CD8-positive, alpha-beta T cell (primary cell): ENCODE measurements at places on chromosomes 16 and 17.

GRCh38 chr17:40058186-40058784, 4.1 kb upstream of the MED24 start:
- no peak for DNase-seq

DNA sequence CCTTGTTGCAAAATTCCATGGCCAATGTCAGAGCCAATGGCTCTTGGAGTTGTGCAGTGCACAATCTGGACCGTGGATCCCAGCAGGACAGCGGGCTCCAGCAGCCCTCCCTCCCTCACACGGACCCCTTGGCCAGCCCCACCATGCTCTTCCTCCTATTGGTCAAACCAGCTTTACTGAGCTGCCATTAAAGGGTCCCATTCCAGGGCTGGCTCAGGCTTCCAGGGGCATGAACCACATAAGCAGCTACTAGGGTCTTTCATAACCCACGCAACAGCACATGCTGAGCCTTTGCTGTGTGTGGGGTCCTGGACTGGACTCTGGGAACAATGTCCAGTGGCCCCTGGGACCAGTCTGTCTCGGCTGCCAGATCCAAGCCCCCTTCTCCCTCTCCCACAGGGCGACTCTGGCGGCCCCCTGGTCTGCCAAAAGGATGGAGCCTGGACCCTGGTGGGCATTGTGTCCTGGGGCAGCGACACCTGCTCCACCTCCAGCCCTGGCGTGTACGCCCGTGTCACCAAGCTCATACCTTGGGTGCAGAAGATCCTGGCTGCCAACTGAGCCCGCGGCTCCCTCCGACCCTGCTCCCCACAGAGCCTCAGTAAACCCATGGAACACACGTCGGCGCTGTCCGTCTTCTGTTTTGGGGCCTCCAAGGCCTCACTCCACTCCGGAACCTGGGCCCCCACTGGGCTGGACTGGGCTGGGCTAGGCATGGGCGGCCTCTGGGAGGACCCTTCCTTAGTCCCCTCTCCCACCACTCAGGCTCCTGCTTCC, 5.7 kb downstream of the CTRB1 start:
- DNase-seq = no peak

DNA sequence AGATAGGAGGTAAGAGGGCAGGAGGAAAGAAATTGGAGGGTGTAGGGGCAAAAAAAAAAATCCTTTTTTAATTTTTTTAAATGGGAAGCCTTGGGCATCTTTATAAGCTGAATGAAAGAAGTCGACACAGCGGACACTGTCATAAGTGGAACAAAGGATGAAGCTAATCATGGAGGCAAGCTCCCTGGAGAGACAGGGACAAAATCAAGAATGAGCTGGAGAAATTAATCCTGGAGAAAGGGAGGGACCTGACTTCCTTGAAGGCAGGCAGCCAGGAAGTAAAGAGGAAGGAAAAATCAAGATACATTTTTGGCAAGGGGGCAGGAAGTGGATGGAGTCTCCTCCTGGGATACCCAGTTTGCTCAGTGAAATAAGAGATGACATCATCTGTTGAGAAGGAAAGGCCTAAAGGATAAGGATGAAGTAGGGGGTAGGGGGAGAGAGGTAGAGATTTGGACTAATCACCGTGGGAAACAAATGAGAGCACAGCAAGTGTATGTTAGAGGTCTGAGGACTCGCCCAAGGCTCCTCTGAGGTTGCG, 179.3 kb downstream of the SLC39A11 start:
- DNase-seq = no peak

DNA sequence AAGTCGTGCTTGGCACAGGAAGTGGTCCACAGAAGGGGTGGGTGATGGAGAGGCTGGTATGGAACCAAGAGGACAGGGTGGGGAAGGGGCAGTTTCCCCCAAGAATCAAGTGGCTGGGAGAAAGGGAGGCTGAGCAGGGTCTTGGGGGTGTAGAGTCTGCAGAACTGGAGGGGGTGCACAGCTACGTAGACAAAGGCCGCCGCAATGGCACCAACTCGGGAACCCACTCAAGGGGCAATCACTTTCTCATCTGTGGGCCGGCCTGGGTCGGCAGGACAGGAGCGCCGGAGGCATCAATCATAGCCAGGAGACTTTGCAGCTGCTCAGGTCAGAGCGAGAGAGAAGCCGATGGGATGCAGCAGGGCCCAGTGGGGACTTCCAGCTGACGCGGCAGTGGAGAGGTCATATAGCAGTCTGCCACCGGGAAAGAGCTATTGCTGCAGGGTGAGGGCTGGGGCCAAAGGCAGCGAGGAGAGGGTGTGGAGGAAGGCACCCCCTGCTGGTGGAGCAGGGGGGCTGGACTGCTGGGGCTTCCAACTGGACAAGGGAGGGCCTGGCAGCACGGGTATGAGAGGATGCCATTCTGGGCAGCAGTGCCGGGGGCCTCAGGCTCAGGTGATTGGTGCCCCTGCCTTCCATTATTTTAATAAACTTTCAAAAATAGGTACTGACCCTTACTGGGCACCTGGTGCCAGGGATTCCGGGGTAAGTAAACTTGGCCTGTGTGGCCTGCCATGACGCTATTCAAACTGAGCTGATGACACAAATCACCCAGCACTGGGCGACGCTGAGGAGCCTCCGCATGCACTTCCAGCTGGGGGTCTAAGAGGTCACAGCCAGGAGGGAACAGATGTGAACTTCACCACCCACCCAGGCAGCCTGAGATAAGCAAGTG, 52.5 kb upstream of the MTSS2 start:
- peak; percentile 58 for DNase-seq

DNA sequence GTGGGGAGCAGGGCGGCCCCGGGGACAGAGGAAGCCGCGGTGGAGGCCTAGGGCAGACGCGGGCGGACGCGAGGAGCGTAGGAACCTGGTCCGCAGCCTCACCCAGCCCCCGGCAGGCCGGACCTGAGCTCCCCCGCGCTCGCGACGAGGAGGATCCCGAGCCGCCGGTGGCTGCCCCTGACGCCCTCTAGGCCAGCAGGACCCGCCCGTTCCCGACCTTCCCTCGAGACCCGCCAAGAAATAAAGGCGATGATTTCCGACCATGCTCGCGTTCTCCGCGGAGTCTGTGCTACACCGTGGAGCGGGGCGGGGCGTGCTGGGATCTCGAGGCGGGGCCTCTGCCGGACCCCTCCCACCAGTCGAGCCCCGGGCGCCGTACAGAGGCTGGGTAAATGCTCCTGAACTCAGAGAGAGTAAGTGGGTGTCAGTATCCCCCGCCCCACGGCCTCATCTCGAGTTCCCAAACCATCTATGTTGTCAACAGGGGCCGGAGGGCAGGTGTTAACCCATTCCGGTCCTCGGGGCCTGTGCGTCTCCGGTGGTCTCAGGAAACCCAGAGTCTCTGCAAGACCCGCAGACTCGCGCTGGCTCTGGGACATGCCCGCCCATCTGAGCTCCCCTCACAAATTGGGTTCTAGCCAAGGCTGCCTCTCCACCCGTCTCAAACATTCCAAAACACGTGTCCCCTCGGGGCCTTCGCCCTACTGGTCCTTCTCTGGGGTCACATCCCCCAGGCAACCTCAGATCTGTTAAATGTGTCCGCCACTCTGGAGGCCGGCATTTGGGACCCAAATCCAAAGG, 13.7 kb downstream of the SYCE1L start:
- peak; percentile 65 for DNase-seq

DNA sequence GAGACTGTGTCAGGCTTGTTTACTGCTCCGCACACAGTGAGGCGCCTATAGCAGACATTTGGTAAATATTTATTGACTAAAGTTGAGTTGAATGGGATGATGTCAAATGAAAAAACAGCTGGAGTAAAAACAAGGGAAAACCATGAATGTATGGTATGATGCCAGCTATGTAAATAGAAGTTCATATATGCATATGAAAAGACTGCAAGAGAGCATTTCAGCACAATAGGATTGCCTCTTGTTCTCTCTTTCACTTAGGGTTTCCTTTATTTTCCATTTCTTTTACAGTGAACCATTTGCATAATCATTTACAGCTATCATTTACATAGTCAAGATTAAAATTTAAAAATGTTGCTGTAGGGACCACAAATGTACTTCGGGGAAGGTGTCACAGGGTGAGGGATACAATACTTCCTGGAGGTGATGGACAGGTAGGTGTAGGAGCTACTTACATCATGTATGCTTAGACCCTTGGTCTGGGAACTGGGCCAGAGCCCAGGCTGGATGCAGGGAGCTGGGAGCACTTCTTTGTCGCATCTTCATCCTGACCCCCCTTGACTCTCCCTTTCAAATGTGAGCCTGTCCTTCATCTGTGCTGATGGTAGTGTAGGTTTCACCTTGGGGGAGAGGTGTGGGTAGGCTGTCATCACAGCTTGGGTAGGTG, 113.3 kb downstream of the UTP18 start:
- no peak for DNase-seq

- DNase-seq = no peak
Measured at GRCh38 chr16:81602792-81603191, 158.2 kb downstream of the CMIP start.

- DNase-seq = no peak
Measured at GRCh38 chr16:67977469-67978227, 2.7 kb downstream of the DPEP3 start.

GRCh38 chr16:75702242-75702641, 981 bp upstream of the DUXB start:
- no peak for DNase-seq

DNA sequence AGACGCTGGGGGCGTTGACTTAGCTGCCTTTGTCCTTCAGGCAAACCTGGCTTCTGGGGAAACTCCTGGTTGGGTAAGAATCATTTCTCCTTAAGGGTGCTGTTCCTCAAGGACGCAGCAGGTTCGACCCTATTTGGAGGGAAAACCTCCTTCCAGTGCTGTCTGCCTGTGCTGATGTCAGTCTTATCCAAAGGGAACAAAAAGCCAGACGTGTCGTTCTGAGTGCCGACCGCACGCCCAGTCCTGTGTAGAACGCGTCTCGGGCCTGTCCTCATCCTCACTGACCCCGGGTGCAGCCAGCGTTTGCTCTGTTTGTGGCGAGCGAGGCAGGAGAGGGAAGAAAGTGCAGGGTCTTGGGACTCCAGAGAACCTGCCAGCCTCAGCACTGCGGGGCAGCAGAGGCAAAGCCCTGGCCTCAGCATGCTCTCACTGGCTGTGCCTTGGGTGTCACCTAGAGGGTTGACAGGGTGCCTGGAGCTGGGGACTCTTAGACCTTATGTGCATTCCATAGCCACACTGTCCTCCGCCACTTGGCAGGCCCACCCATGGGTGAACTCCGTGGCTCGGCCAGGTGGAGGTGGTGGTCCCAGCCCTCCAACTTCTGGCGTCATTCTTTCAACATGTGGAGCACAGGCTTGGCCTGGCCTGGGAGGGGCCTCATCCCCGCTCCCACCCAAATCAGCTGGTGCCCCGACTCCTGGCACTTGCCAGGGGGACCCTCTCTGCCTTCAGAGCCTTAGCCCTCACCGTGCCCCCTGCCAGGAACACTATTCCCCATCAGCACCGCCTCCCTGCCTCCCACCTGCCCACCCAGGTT, 6.0 kb downstream of the SNN start:
- DNase-seq = no peak

DNA sequence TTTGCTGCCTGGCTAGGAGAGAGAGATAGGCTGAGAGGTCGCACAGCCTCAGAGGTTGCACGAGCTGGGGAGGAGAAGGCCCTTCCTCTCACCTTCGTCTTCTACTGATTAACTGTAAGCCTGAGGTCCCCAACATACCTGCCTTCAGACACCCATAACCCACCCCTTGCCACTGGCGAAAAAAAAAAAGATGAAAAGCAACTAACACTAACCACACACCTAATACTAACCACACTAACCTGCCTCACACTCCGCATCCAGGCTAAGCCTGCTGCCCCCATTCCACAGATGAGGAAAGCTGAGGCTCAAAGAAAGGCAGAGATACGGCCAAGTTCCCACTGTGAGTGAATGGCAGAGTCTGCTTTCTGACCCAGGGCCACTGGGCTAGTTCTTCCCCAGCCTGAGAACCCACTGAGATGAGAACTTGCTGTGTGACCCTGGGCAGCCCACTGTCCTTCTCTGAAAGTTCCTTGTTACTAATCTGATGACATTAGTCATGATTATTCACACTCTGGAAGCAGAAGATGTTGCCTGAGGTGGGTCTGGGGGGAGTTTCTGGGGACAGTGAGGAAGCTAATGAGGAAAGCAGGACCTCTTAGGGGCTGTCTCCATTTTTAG, 4.6 kb downstream of the IL21R start:
- no peak for DNase-seq

DNA sequence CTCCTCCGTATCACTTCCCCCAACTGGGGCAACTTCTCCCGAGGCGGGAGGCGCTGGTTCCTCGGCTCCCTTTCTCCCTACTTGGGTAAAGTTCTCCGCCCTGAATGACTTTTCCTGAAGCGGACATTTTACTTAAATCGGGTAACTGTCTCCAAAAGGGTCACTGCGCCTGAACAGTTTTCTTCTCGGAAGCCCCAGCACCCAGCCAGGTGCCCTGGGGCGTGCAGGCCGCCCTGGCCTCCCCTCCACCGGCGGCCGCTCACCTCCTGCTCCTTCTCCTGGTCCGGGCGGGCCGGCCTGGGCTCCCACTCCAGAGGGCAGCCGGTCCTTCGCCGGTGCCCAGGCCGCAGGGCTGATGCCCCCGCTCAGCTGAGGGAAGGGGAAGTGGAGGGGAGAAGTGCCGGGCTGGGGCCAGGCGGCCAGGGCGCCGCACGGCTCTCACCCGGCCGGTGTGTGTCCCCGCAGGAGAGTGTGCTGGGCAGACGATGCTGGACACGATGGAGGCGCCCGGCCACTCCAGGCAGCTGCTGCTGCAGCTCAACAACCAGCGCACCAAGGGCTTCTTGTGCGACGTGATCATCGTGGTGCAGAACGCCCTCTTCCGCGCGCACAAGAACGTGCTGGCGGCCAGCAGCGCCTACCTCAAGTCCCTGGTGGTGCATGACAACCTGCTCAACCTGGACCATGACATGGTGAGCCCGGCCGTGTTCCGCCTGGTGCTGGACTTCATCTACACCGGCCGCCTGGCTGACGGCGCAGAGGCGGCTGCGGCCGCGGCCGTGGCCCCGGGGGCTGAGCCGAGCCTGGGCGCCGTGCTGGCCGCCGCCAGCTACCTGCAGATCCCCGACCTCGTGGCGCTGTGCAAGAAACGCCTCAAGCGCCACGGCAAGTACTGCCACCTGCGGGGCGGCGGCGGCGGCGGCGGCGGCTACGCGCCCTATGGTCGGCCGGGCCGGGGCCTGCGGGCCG, 1.6 kb downstream of the HIC1 start:
- DNase-seq = peak; percentile 74

- no peak for DNase-seq
Measured at GRCh38 chr17:48002266-48002915, 31.5 kb downstream of the CDK5RAP3 start.

DNA sequence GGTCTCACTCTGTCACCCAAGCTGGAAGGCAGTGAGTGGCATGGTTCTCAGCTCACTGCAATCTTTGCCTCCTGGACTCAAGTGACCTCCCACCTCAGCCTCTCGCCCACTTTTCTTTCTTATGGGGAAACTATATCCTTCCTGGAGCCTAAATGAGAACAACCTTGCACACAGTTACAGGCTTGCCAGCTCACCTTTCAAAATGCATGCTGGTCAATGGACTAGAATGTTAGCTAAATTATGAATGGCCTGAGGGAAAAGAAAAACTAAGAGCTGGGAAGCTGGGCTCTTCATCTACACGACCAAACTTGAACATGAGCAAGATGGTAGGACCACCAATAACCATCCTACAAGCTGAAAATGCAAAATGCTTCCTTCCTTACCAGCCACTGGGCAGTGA, 10.6 kb upstream of the LHX1 start:
- DNase-seq = no peak
